ENCODE measurements at places on chromosomes 2 and 18.

DNA sequence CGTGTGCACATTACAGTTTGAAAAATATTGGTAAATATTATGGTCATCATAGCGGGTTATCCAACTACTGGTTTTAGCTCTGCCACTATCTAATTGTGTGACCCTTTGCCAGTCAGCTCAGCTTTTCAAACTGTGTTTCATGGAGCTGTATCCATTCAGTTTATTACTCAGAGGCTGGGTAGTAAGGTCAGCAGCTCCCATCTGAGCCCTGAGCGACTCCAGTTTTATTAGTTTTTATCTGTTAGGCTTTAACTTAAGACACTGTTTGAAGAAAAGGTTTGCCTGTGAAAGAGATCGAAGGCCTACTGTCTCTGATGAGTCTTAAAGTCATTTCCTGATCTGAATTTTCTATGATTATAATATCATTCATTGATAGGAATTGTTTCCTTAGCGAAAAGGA lies 76.3 kb downstream of the DPP10 start:
- no peak for DNase-seq

GRCh38 chr2:19369341-19369955 lies 11.0 kb upstream of the OSR1 start:
- DNase-seq, result no peak

- no peak for DNase-seq
Measured at GRCh38 chr2:216789081-216789480, 70.8 kb downstream of the TNP1 start.

GRCh38 chr2:176128982-176129796 lies at the start of gene HOXD8:
HOXD8 (plus strand) TSS chr2:176129705; CDS start chr2:176130367, 662 bp downstream.
- no peak for DNase-seq

DNA sequence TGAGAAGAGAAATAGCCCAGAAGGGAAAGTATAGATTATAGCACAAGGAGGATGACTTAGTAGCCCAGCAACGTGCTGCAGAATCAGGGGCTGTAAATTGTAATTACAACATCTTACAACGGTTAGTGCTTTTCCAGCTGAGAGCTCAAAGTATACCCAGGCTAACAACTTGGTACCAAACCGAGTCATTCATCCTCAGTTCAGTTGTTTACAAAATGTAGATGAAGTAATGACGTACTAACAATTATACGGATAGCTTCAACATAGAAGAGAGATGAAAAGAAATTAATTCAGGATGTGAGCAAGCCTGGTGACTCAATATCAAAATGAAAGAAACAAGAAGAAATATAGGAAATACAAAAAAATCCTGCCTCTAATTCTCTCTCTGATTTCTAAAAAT lies 99.2 kb downstream of the DYNAP start:
- no peak for DNase-seq

DNA sequence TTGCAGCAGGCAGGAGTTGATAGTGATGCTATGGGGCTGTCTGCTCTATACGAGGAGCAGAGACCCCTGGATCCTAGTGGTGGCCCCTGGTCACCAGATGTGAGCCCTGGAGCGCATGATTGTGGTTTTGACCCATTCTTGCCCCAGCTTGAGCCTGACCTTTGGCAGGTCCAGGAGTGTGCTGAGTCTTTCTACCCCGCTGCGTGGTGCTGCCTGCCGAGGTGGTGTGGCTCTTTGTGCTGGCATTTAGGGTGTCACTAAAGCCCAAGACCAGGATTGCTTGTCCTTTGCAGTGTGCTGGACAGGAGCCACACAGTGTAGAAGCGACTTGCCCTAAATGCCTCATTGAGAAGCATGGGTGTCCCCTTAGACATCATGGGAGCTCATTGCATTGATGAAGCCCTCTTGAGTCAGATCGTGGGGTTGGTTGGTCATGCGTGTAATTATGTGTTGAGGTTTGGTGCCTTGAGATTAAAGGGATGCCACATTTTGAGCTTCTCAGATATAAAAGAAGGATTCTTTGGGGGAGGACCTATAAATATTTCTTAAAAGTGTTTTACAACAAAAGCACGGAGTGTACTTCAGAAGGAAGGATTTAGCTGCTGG lies 88.3 kb downstream of the AGAP1 start:
- DNase-seq, result no peak

DNA sequence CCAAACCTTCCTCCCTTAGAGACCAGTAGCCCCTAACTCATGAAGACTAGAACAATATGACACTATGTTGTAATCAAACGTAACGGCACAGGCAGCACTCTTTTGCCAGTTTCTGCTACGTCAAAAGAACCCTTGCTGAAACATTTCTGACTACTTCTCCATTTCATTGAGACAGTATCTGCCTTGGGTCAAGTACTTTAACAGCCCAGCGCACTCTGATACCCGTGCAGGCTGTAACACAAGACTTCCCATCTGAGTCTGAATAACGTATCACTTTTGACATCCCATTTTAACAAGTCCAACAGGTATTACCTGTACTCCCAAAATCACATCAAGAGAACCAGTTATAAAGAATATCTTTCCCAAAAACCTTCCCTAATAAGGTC lies 38.4 kb downstream of the TBC1D8 start:
- no peak for DNase-seq

- no peak for DNase-seq
Measured at GRCh38 chr2:9300214-9300613, 93.6 kb downstream of the ASAP2 start.

DNA sequence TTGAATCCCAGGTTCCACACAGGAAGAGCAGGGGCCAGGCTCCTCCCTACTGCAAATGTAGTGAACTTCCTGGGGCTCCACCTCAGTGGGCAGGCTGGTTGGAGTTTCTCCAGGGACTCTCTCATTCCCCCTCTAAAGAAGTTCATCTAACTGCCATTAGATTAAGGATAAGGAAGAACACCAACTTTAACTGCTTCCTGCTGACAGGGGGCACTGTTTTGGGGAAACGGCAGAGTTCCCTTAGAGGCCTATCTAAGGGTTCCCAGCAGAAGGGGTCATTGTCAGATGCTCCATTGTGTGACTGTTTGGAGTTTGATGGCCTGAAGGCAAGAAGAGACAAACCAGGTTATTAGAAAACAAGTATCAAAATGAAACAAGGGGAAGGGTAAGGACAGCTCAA lies 2159.7 kb upstream of the PIK3C3 start:
- DNase-seq, result no peak

DNA sequence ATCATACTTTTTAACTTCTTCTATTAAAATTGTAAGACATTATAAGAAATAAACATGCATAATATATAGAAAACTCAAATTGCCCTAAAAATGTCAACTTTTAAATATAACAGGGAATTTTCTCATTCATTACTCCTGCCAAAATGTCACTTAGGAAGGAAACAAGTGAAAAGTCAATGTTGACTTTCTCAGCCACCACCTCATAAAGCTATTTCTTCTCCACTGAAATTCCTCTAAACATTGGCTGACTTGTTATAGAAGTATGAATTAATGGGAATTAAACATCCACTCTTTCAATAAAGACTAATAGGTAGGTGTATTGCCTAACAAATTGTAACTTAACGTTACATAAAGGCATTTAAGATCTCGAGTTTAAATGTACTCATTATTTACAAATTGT lies 499.7 kb upstream of the SYT4 start:
- no peak for DNase-seq

GRCh38 chr18:2002604-2003003 lies 568.7 kb downstream of the METTL4 start:
- DNase-seq, result no peak

GRCh38 chr2:119433636-119434327 lies 2.1 kb downstream of the TMEM37 start:
- no peak for DNase-seq

GRCh38 chr18:33839452-33840211 lies 261.6 kb downstream of the ASXL3 start:
- DNase-seq, result no peak

DNA sequence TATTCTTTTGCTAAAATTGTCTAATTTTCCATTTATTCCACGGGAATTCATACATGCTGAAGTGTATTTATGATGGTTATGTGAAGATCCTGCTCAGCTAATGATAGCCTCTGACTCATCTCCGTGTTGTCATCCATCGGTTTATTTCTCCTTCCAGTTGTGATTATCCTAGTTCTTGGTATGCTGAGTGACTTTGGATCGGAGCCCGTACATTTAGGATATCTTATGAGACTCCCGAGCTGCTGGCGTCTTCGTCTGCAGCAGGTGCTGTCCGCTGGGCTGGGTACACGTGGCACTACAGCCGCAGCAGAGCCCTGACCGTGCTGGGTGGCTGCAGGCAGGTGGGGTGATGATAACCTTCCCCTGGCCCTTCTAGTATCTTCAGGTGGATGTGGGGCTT lies 40.1 kb upstream of the GALR1 start:
- DNase-seq, result no peak

DNA sequence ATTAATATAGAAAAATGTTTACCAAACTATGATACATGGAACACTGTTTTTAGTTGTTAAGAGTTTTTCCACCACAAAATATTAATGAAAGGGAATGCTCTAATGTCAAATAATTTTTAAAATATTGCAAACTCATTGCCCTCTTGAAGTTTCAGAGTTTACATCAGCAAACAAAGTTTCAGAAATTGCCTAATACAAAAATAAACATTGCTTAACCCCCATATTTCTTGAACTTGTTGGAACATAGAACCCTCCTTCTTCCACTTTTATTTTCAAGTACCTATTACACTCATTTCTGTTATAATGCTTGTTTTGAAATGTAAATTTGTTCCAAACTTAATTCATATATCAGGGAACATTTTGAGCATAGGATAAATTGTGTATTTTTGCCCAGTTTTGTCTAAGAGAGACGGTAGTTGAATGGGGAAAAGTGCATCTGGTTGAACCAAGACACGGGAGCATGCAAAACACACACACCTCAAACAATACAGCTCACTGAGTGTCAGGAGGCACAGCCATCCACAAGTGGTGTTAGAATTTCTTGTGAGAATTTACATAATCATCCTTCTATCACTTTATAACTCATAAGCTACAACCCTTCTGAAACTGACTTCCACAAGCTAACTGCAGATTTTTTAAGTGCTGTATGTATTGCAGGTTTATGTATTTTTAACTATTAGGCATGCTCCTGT lies 5.3 kb upstream of the MC4R start:
- no peak for DNase-seq

- DNase-seq, result no peak
Measured at GRCh38 chr18:27713037-27713737, 463.7 kb downstream of the CDH2 start.

- no peak for DNase-seq
Measured at GRCh38 chr18:74249181-74249968, 42.4 kb downstream of the CYB5A start.

GRCh38 chr2:12167525-12168317 lies 421.3 kb downstream of the LPIN1 start:
- no peak for DNase-seq

DNA sequence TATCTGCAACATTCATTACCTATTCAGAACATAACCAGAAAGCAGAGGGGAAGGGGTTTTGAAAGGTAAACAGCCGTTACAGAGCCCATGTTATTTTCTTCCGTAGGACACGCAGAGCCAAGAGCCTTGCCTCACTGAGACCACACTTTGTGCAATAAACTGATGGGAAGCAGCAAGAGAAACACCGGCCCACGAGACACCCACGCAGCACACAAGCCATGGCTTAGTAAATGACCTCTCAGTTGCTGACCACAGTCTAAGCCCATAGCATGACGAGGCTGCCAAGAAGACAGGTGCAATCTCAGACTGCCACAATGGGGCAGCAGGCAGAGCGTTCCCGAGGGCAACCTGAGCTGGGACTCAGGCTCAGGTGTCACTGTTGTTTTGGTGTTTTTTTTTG lies 59.6 kb downstream of the CABYR start:
- DNase-seq, result no peak

GRCh38 chr18:79396431-79397246 lies 909 bp downstream of the NFATC1 start:
- peak; percentile 41 for DNase-seq

GRCh38 chr18:64618390-64618789 lies 469.5 kb upstream of the LINC00305 start:
- DNase-seq, result no peak

GRCh38 chr2:231932711-231932970 lies 6.4 kb upstream of the NPPC start:
- no peak for DNase-seq

DNA sequence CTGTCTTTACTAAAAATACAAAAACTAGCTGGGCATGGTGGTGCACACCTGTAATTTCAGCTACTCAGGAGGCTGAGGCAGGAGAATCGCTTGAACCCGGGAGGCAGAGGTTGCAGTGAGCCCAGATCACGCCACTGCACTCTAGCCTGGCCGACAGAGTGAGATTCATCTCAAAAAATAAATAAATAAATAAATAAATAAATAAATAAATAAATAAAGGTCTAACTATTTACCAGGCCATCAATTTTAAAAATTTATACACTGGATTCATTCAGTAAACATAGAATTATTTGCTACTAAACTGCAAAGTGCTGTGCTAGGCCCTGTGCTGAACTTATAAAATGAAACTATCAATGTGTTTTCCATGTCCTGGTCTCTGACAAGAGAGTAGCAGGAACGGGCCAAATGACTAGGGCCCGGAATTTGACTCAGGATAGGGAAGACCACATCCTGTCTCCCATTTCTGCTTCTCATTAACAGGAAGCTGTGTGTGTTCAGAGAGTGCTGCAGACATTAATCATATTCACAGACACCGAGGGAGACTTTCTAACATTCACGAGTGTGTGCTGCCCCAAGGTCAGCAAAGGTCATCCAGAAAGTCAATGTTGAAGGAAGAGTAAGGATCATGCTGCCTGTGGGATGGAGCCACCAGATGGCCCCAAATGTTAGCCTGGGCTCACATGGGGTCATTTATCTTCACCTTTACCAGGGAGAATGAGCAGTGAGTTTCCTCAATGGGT lies 95.8 kb downstream of the SPP2 start:
- no peak for DNase-seq

GRCh38 chr2:21590026-21590690 lies 466.4 kb downstream of the TDRD15 start:
- DNase-seq, result no peak

DNA sequence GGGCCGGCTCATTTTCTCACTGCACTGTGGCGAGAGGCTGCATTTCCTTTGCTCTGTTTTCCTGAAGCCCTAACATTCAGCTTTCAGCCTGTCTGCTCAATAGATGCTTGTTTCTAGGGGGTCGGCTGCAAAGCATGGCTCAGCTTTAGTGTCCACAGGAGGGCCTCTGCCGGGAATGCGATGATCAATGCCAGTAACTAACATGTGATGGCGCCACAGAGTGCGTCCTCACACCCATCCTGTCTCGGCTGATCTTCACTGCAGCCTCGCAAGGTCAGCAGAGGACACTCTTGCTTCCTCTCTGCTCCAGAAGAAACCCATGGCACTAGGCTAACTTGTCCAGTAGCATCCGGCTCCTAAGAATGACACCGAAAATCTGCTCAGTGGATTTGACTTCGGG lies 156.4 kb upstream of the PXDN start:
- no peak for DNase-seq

GRCh38 chr18:62345909-62346308 lies 20.8 kb downstream of the TNFRSF11A start:
- no peak for DNase-seq

- no peak for DNase-seq
Measured at GRCh38 chr2:12320991-12321641, 395.6 kb upstream of the TRIB2 start.

GRCh38 chr18:55584201-55584600 lies 3.8 kb downstream of the TCF4 start:
- no peak for DNase-seq

Data from activated CD4-positive, alpha-beta T cell treated with anti-CD3 and anti-CD28 coated beads, Interleukin-2, amount 50 U/mL, for 1 hour (primary cell).